ENCODE measurements at places on chromosomes 5 and 9.

GRCh38 chr5:176647843-176648473 is 674 bp downstream of the TSPAN17 start:
- no peak for DNase-seq

- no peak for DNase-seq
Observed at GRCh38 chr9:29332789-29333188, 1759.5 kb upstream of the C9orf72 start.

DNA sequence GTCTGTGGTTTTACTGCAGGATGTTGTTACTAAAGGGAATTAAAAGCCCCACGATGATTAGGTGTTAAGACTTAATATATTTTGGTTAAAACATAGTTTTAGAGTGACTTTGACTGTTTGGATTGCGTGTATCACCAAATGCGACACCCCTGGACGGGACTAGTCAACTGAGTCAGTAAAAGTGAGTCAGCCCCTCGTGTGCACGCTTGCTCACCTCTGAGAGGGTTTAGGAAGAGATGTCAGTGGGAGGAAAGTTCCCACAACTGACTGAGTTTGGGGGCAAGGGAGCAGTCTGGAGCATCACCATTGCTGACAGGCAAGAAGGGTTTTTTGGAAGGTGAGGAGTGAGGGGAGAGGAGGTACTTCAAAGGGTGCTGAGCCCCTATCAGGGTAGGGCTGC is 14.4 kb upstream of the DMRT3 start:
- no peak for DNase-seq

GRCh38 chr5:77064040-77064439 is 23.0 kb downstream of the ZBED3 start:
- no peak for DNase-seq

- no peak for DNase-seq
Observed at GRCh38 chr5:163943546-163943945, 438.1 kb downstream of the MAT2B start.

DNA sequence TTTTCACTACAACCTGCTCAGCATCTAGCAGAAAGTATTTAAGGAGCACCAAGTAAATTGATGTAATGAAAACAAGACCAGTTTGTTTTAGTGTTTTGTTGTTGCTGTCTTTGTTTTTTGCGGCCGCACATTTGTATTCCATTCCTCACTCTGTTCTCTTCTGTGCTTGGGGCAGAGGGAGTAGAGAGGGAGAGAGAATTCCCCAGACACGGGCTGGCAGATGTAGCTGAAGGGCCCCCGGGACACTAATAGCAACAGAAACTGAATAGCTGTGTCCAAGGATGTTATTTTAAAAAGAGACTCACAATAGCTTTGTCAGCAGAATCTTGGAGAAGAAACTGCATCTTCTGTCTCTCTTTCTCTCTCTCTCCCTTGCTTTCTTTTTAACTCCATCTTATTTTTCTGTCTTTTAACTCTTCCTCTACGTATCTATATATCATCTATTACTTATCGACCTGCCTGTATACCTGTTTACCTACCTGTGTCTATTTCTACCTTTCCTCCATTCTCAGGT is 145.3 kb downstream of the PAPPA start:
- no peak for DNase-seq

GRCh38 chr5:14386884-14387624 is 194.5 kb upstream of the OTULINL start:
- DNase-seq: no peak

- no peak for DNase-seq
Observed at GRCh38 chr5:169146158-169146557, 154.8 kb downstream of the SLIT3 start.

DNA sequence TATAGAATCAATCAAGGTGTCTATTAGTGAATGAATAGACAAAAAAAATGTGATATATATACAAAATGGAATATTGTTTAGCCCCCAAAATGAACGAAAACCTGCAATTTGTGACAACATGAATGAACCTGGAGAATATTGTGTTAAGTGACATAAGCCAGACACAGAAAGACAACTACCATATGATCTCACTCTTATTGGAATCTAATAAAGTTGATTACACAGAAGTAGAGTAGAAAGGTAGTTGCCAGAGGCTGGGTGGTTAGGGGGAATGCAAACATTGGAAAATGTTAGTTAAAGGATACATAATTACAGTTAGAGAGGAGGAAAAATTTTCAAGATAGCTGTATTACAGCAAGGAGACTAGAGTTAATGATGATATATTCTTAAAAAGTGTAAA is 1962.3 kb downstream of the EFNA5 start:
- no peak for DNase-seq

GRCh38 chr5:7190712-7191250 is 205.2 kb upstream of the ADCY2 start:
- DNase-seq: no peak

- DNase-seq: no peak
Observed at GRCh38 chr5:151676719-151677118, 10.0 kb downstream of the SPARC start.

- DNase-seq: no peak
Observed at GRCh38 chr5:129563585-129563984, 103.5 kb downstream of the ADAMTS19 start.

- DNase-seq: no peak
Observed at GRCh38 chr5:75048457-75048953, 3.9 kb downstream of the GCNT4 start.

GRCh38 chr5:171945476-171945875 is 61.0 kb downstream of the FBXW11 start:
- DNase-seq: no peak

GRCh38 chr5:31809050-31809870 is 170.3 kb downstream of the PDZD2 start:
- DNase-seq: no peak
